ENCODE measurements at places on chromosomes 11 and 22.

DNA sequence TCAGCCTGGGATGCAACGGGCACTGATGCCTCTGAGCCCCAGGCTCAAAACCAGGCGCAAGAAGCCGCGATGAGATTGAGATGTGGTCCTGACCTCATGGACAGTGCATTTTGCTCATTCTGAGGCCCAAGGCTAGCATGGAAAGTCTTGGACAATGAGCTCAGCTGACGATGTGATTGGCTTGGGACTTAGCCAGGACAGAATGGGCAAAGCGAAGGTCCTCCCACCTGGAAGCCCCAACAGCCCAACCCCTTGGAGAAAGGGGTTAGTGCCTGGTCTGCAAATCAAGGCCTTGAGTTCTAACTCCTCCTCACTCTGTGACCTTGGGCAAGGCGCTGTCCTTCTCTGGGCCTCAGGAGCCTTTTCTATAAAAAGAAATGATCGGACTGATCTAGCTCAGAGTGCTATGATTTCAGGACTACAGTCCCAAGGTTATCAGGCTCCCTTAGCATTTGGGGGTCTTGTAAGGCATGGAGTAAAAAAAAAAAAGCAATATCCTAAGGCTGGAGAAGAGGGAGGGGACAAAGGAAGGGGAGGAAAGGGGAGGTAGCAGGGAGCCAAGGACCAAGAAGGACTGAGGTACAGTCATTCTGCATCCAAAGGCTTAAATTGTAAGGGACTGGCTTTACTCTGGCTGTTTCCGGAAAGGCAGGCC is 2.7 kb downstream of the SLC43A3 start:
- DNase-seq = no peak

- DNase-seq = no peak
Measured at GRCh38 chr11:78230161-78230877, 41.6 kb downstream of the USP35 start.

- no peak for DNase-seq
Measured at GRCh38 chr11:122157653-122158161, 41.7 kb upstream of the BLID start.

- DNase-seq = no peak
Measured at GRCh38 chr11:67373648-67374570, 511 bp upstream of the CLCF1 start.
